NCI-H2171 (cell line): ENCODE measurements at places on chromosomes 3 and 15.

DNA sequence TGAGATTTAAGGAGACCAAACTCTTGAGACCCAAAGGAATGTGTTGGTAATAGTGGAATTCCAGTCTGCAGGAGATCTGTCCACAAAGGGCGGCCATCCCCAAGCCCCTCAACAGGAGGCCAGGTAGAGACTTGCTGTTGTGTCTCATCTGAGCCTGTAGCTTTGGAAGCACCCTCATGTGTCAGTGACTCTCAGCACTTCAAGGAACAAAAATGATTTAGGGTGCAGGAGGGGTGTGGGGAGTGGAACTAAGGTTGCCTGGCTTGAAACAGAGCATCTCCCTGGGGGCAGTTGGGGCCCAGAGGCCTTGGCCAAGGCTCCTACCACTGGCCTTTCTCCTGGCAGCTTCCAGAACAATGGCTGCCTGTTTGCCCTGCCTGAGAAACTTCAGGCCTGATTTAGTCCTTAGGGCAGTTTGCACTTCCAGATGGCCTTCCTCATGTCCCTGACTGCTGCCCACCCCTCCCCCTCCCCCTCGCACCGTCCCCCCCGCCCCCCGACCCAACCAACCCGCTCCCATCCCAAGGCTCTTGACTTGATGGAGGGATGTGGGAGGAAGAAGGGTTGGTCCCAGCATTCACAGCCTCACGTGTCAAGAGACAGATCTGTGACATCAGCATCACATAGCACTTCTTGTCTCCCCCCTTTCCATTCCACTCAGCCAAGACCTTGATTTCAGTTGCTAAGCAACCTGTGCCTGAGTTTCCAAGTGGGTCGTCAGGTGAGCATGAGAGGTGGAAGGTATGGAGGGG is 77.1 kb downstream of the CORO2B start:
- DNase-seq, result no peak

DNA sequence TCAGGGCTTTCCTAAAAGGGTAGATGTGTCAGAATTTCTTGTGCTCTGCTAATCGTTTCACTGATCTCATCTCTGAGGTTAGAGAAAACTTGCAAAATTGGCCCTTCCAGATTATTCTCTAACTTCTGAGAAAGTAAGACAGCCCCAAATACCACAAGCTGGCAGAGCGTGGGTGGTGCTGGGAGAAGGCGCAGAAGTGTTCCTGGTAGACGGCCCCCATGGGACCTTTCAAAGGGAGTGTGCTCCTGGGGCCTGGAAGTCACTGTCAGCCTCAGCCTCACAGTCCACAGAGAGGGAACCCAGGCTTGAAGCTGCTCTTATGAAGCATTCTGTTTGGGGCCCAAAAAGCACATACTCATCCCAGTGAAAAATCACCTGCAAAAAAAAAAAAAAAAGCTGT is 86.5 kb upstream of the PFN2 start:
- no peak for DNase-seq

DNA sequence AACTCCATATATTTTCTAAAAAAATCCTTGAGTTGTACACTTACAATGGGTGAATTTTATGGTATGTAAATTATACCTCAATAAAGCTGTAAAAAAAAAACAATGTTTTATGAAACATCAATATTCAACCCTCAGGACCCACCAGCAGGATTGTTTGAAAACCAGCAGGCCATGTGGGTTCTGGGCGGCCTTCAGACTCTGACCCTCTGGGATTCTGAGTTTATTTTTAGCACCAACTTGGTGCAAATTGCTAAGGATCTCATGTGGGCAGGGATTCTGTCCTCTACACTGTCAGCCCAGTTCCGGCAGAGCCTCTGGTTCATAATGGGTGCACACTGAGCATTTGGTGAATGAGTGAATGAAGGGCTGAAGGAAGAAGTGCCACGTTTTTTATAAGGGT is 24.2 kb upstream of the TSEN2 start:
- DNase-seq, result no peak

DNA sequence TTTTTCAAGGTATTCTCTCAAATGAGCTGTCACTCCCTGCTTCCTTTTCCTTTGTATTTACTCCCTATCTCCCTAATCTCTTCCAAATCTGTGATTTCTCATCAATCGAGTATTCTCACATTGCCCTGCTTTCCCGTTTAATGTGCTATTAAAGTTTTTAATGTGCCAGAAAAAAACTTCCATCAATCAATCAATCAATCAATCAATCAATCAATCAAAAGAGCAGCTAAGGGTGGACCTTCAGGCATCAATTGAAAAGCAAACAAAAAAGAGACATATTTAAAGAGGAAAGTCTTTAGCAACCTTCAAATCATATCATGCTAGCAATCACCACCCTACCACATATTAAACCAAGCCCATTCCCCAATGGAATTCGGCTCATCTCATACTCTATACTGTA is 58.9 kb downstream of the SATB1 start:
- no peak for DNase-seq

DNA sequence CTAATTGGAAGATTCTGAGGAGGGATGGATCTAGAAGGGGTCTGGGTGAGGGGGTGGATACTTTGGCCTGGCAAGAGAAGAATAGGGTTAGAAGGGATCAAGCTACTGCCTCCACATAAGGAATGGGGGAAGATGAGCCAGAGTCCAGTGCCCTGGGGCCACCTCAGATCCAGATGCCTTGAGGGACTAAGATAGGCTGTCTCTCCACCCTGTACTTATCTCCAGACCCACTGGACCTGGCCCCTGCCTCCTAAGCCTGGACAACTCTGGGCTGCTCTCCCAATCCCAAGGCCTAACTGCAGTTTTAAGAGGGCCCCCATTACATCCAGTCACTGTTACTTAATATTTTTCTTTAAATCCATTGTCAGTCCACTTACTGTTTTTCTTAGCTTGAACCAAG is 2.0 kb downstream of the DVL3 start:
- DNase-seq, result no peak

DNA sequence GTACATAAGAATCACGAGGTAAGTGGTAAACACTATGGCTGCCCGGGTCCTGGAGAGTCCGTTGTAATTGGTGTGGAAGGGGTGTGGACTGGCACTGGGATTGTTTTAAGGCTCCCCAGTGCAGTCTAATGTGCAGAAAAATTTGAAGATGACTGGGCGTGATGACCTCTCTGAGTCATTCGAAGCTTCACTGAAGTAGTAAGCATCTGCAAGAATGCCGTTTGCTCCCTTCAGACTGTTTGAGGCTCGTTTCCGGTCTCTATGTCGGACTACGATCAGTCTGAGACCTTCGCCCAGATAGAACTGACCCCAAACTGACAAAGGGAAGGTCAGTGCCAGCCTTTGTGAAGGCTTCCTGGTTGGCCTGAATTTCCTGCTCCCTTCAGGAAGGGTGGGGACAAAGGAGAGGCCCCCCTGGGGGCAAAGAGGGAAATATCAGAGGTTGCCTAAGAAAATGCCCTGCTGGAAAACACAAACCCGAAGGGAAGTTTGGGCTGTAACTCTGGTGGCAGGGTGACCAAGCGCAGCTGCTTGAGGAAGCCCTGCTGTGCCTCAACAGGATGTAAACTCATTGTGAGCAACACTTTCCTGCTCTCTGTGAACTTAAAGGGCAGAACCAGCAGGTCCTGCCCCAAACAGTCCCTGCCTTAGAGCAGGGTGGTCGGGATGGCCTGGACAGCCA is 34.6 kb downstream of the BTD start:
- no peak for DNase-seq

DNA sequence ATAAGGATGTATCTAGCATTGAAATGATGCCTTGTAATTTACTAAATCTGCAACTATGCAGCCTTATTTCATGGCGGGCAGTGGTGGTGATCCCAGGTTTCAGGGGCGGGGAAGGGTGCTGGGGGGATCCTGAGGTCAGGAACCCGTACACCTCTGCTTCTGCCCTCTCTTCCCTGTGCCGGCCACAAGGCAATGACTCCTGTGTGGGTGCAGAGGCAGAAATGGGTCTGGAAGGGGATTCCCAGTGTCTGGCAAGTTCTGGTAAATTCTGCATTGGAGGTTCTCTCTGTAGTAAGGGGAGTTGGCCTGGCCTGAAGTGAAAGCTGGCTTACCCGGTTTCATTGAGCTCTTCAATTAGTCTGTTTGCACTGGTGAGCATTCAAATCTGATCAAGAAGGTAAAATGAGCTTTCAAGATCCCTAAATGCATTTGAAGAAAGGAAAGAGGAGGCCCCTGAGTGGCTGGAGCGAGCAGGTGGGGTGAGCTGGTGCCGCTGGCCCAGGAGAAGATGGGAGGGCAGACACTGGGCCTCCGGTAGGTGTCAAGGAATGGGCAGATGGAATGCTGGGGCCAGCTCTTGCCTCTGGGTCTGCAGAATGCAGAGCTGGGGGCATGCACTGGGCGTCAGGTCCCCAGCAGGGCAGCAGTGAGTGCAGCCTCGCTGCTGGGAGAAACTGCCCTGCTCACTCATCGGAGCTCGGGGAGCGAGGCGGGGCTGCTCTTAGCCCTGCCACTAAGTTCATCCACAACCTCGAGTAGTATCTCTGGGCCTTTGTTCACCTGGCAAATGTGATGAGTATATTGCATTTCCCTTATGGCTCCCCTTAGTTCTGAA is 13.7 kb downstream of the NRROS start:
- no peak for DNase-seq

GRCh38 chr3:115659253-115660220 is 36.2 kb downstream of the GAP43 start:
- DNase-seq, result no peak

DNA sequence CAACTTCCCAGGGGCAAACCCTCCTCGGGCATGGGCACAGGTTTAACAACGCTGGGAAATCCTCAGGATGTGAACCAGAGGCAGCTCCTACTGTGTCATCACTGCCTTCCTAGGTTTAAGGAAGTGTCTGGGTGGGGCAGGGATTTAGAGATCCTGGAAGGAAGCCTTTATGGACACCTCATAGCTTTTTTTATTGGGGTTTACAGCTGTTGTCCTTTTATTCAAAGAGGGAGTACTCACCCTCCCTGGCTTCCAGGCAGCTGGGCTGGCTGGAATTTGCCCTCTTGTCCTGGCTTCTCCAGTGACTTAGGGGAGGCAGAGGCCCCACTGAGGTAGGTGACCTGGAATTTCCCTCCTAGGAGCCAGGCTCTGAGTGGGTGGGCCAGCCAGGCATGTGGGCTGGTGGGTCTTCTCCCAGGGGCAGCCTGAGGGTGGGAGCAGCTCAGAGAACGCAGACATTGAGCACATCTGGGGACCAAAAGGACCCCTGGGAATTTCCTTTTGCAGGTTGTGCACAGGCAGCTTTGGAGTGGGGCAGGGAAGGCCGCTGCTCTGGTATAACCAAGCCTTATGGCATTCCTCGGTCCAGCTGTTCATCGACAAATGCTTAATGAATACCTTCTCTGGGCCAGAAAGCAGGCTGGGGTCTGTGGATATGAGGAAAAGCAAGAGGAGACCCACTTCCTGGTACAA is 13.5 kb upstream of the FAM3D start:
- no peak for DNase-seq

DNA sequence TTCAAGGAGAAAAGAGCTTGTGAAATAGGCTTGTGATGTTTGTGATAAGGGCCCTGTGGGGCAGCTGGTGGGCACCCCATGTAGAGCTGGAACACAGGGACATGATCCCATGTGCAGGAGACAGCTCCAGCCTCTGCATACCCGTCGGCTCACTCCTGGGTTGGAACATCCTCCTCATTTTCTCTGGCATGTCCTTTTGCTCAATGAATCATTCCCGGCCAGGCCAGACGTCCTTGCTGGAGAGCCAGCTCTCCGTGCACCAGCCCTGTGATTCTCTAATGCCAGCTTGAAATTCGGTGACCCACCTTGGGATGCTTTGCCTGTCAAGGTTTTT is 77.3 kb downstream of the SMAD3 start:
- DNase-seq, result no peak

DNA sequence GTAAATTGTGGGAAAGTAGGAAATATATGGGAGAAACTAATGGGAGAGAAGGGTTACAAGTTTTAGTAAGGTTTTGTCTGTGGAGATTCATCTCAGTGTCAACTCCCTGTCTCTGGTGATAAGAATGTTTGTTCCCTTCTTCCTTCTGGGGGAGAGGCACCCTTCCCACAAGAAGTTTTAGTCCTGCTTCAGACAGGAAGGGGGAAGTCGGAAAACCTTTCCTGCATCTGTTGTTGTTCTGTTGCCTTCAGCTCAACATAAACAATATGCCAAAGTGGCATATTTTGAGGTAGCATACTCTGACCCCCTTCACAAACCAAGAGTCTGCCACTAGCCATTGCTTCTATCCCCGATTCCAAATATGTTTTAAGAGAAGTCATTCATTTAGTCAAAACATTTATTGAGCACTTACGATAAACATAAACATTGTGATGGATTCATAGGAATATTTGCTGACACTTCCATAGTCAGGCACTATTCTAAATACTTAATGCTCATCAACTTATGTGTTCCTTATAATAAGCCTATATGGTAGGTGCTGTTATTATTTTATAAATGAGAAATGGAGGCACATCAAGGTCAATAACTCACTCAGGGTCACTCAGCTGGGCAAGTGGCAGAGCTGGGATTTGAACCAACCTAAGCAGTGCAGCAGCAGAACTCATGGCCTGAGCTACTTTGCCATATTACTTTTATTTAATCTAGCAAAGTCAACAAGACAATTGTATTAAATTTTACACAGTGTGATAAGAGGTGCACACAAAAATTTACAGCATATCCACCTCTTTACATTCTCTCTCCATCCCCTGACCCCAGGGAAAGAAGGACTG is 34.2 kb upstream of the TIMP4 start:
- DNase-seq, result no peak

- DNase-seq, result no peak
Measured at GRCh38 chr15:37370941-37371340, 270.6 kb upstream of the MEIS2 start.
